SK-N-SH treated with all-trans-retinoic acid at 6 μM for 48 hours (cell line): ENCODE measurements at places on chromosomes 3 and 15.

DNA sequence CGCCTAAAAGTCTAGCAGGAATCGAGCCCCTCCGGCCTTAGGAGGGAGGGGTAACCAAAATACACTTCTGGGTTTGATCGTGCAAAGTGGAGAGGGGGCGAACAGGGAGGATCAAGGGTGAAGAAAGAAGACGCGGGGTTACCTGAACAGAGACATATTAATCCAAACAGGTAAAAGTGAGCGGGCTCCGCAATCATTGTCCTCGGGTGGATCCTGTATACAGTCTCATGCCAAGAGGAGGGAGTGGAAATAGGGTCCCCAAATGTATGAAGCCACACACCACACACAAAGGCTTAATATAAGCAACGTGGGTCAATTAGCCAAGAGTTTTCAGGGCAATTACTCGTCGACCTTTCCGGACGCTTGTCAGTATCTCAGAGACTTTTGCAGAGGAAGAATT lies 749.5 kb downstream of the ROBO1 start:
- ATAC-seq: peak; percentile 6

- no peak for ATAC-seq
These were observed 164.2 kb downstream of the POLR2M start for GRCh38 chr15:57870667-57871066.

DNA sequence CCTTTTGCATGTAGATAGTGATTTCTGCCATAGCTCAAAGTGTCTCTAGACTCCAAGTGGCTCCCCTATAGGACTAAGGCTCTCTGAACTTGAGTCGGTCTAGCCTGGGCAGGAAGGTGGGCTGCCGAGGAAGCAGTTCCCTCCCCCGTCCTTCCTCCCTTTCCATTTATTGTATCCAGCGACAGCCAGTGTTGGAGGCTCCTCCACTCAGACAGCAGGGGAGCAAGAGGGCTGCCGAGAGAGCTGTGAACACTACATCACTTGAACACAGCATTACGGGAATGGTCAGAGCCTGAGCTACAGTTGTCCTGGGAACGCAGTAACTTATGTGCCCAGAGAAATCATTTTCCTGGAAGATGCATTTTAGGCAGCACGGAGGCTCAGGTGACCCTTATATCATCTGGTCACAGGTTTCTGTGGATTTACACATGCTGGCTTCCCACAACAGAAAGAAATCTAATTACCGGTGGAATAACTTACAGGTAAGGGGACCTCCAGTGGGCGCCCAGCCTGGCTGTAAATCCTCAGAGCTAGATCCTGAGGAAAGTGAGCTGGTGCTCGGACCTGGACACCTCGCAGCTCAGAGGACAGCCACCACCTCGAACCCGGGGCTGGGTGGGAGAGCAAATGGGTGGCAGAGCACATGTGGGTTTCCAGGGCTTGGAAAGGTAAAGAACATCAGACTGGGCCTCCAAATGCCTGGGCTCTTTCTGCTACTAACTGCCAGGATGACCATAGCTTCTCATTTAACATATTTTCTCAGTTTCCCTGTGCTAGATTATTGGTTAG lies 197.1 kb downstream of the UACA start:
- no peak for ATAC-seq

GRCh38 chr3:31235062-31235700 lies 297.5 kb upstream of the STT3B start:
- peak; percentile 35; the same call in 1 of the 3 replicates for ATAC-seq

- peak; percentile 33; the same call in 2 of the 3 replicates for ATAC-seq
These were observed 533 bp upstream of the SMAD3 start for GRCh38 chr15:67064607-67065530.

DNA sequence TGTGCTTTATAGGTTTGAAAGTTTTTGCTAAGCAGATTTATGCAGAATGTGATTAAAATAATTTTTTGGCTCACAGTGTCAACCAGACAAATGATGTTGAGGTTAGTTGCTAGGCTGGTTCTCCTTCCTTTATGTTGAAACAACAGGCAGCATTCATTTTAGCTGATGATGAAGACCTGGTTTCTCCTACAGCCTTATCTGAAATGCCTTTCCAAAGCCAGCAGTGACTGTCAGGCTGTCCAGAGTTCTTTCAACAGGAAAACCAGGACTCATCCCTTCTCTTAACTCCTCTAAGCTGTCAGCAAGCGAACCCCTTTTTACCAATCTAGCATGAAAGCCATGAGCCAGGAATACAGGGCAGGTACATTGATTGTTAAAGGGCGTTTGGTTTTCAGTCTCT lies 84.1 kb downstream of the ZNF609 start:
- ATAC-seq: no peak

- ATAC-seq: no peak
These were observed 70.7 kb upstream of the NEDD4 start for GRCh38 chr15:56064152-56064551.

- no peak for ATAC-seq
These were observed 12.5 kb downstream of the RAB27A start for GRCh38 chr15:55277116-55277564.

DNA sequence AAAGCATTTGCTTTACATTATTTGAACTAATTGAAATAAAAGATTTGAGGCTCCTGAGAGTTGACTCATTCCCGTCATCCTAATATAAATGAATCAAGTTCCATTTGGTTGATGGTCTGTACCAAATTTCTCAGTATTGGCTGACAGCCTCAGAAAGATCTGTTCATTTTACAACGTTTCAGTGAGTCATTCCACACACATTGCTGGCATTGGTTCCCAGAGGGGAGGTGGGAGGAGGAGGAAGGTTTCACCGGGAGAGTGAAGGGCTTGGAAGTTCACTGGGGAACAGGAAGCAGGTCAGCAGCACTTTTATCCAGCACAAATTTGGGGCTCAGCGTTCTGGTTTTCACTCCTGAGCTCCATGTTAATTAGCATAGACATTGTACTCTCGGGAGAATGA lies 176.7 kb upstream of the CADPS start:
- peak; percentile 85 for ATAC-seq

GRCh38 chr3:126369490-126369889 lies 12.3 kb upstream of the KLF15 start:
- ATAC-seq: no peak

DNA sequence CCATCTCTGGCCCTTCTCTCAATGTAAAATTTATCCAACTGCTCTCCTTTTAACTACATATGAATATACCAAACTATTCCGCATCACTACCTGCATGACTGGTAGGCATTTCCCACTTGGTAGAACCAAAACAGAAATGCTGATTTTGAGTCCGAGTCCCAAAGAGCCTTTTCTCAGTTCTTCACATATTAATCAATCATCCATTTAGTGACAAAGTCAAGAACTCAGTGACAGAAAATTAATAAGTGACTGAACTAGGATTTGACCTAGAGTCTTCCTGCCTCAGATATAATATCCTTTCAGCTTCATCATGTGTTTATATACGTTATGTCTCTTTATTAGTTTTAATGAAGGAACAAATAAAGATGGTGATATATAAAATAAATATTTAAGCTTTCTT lies 700.6 kb upstream of the GOLIM4 start:
- no peak for ATAC-seq

DNA sequence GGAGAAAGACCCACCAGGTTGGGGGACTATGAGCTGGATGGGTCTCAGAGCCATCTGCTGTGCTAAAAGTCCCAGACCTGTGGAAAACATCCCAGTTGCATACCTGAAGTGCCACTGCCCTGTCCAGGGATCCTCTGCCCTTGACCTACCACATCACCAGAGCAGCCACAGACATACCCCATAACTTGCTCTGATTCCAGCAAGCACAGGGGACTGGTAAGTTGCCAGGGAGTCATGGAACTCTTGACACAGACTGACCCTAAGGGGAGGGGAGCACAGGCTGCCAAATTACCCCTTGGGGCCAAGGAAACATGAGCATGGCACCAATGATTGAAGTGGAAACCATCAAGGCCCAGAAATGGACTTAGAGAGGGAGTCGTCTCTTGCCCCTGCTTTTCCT lies 1335.1 kb upstream of the ALCAM start:
- ATAC-seq: no peak

GRCh38 chr3:118782755-118783202 lies 251.9 kb downstream of the IGSF11 start:
- ATAC-seq: no peak

- ATAC-seq: no peak
These were observed 16.5 kb upstream of the PLOD2 start for GRCh38 chr3:146177519-146177918.

- ATAC-seq: no peak
These were observed 7.9 kb upstream of the BNC1 start for GRCh38 chr15:83292317-83292716.

GRCh38 chr15:88833731-88834100 lies 30.5 kb downstream of the ACAN start:
- no peak for ATAC-seq

DNA sequence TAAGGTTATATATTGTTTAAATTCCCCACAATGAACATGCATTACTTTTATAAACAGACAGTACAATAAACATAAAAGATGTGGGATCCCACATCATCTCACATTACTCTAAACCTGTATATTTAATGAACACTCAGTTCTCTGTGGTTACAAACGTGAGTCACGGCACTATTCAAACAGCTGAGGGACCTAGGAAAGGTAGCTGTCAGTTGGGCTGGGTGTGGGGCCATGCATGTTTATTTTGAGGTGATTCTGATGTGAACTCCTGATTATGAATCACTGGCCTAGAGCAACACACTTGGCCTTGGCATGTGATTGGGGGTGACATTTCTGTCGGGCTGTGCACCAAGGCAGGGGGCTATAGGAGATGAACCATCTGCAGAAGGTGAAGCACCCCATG lies 147.6 kb upstream of the HACD2 start:
- peak; percentile 10; the same call in 1 of the 3 replicates for ATAC-seq

DNA sequence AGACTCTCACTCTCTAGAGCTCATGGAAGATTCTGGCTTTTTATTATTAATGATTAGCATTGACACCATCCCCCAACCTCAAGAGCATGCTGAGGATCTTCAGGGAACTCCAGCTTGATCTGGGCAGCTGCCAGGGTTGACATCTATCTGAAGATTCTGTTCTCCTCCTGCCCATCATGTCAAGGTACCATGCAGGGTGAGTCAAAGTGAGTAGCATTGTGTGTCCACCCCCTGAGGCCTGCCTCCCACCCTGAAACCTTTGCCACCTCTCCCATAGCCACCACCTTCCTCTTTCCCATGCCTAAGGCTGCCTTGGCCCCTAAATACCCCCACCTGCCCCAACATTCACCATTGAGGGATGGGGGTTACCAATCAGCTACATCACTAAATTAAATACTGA lies 70.1 kb upstream of the SLCO3A1 start:
- ATAC-seq: no peak

- peak; percentile 48 for ATAC-seq
These were observed 14.2 kb downstream of the GRIP2 start for GRCh38 chr3:14525685-14526631.

DNA sequence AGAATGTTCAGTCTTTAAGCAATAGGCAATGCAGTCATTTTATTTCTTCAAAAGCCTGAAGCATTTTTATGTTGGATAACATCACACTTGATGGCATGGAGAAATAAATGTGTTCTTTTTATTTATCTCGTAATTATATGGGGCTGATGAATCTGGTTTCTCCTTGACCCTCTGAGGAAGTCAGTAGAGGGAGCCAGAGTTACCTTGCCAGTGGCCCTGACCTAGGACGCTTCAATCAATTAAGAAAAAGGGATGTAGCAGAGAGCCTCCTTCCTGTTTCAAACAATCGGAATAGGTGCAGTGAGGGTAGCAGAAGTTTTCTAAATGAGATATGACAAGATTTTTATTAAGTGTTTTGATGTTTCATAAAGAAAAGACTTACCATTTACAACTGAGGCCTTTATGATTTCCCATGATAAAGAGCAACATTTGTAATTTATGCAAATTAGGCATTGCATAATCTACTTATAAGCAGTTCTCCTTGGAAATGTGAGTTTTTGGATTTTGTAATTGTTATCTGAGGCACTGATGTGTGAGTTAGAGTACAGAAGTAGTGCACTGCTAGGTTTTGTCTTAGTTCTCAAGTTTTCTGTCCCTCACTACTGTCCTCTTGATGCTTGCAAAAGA lies 129.1 kb downstream of the RAP2B start:
- peak; percentile 94 for ATAC-seq

DNA sequence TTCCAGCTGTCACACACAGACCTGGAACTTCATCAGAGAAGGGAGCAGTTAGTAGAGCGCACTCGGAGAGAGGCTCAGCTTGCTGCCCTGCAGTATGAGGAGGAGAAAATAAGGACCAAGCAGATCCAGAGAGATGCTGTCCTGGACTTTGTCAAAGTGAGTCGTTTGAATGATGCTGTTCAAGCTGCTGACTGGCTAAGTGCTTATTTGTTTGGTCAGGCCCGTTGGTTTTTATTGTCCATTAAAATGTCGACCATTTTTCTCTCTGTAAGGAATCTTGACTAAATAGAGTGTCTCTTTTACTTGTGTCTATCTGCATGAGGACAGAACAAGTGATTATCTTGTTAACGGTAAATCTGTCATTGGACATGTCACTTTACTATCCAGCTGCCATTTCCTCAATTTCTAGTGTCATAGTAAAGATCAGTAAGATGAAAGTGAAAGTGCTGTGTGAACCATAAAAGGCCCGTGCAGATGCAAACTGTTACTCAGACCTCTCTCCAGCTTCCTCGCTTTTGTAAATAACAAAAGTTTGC lies 56.9 kb downstream of the LRCH3 start:
- no peak for ATAC-seq

DNA sequence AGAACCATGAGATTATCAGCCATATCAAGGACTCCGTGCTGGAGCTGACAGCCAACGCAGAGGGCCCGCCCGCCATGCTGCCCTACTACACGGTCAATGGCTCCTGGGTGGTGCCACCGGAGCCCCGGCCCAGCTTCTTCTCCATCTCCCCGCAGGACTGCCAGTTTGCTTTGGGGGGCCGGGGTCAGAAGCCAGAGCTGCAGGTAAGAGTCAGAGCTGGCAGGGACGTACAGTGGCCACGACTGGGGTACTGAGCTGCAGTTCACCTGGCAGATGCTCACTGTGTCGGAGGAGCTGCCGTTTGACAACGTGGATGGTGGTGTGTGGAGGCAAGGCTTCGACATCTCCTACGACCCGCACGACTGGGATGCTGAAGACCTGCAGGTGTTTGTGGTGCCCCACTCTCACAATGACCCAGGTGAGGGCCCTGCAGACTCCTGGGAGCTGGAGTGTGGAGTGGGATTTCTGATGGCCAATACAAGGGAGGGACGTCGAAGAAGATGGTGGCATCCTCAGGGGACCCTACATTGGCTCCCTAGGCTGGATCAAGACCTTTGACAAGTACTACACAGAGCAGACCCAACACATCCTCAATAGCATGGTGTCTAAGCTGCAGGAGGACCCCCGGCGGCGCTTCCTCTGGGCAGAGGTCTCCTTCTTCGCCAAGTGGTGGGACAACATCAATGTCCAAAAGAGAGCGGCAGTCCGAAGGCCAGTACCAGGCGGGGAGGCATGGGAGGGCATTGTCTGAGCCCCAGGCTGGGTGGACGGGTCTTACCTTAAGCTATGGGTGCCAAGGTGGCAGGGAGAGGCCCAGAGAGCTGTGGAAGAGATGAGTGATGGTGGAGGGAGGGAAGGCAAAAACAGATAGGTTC lies 2.4 kb downstream of the MAN2A2 start:
- no peak for ATAC-seq

GRCh38 chr3:45880725-45881077 lies 5.6 kb upstream of the CCR9 start:
- ATAC-seq: no peak
